Right kidney (tissue), 9 donors: ENCODE measurements at places on chromosomes 5 and 9.

- DNase-seq = no peak
Observed at GRCh38 chr5:162484095-162484494, 416.5 kb downstream of the GABRG2 start.

DNA sequence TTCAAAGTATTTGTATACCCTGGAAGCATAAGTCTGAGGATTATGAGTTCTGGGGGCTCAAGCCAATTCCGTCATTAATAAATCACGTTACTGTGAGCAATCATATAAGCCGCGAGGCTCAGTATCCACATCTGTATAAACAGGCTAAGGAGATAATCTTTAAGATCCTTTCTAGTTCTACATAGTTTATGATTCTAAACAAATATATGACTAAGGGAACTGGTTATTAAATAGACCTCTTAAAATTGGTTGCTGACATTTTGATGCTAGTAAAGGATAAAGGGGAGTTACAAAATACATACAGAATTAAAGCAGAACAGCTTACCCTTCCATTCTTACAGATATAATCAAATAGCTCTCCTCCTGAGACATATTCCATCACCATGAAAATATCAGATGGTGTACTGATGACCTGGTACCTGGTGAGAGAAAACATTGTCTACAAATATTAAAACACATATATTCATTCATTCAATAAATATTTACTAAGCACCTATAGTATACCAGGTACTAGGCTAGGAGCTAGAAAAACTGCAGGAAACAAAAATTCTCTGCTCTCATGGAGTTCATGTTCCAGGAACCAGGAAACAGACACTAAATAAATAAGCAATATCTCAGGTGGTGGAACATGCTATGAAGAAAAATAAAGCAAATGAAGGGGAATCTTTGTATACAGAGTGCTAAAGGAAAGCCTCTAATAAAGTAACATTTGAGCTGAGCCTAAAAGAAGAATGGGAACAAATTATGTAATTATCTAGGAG lies 19.5 kb upstream of the TTC33 start:
- no peak for DNase-seq

- DNase-seq = no peak
Observed at GRCh38 chr5:180860273-180860886, 696 bp downstream of the ZFP62 start.

DNA sequence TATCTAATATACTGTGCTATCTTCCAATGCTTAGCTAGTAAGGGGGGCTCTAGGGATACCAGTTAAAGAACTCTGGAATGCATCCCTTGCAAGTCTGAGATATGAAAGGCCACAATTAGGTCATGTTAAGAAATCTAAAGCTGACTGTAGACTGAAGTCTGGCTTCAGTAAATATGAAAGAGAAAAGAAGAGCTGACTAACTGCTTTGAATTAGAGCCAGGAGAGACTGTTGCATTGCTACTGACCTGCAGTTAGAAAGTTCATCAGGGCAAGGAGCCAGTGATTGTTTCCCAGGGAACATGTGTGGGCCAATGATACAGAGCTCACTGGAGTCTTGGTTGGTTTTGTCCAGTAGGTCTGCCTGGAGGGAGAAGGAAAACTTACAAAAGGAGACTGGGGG lies 472.1 kb upstream of the TNC start:
- DNase-seq = no peak

DNA sequence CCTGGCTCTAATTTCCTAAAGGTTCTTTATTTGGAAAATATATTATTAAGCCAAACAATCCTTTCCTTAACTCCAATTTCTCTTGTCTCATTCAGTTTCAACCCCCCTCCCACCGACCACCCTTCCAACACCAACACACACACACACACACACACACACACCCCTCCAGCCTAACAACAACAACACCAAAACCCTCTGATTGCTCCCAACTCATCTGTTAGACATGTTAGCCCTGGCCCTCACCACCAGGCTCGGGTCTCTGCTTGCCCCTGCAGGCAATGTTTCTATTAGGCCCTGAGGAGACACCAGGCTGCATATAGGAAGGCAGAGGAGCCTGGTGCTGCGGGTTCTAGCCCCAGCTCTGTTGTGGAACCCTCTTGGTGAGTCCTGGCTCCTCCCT lies 18.4 kb upstream of the TRAF1 start:
- no peak for DNase-seq

DNA sequence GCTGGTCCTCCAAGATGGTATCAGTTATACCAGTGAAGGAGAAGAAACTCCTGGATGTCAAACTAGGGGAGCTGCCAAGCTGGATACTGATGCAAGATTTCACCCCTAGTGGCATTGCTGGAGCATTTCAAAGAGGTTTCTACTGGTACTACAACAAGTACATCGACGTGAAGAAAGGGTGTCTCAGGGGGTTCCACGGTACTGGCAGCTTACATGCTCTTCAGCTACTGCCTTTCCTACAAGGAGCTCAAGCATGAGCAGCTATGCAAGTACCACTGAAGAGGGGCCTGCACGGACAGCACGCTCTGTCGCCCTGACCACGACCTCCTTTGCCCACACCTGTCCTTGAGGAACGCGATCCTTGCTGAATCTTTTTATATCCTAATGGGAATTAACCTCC lies 19.5 kb downstream of the ACTL7B start:
- no peak for DNase-seq

- DNase-seq = no peak
Observed at GRCh38 chr9:83043597-83043996, 19.3 kb downstream of the RASEF start.

- DNase-seq = no peak
Observed at GRCh38 chr9:9061627-9062026, 1262.0 kb upstream of the DMAC1 start.

DNA sequence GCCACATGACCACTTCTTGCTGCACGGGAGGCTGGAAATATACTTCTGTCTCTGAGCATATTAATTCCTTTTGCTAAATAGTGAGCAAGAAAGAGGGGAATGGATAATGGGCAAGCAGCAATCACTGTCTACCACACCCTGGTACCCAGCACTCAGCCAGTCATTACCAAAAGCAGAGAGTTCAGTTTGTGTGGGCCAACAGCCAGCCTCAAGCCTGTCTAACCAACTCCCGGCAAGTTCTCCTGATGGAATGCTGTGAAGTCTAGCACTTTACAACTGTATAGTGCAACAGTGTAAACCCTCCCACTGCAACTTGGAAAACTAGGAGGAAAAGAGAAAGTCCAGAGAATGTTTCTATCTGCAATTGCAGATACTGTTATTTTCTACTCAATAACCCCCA lies 47.8 kb downstream of the PLK2 start:
- DNase-seq = no peak

GRCh38 chr5:16392718-16393117 lies 72.9 kb downstream of the ZNF622 start:
- no peak for DNase-seq

GRCh38 chr5:65808818-65809217 lies 86.8 kb downstream of the NLN start:
- DNase-seq = no peak

GRCh38 chr5:154273963-154274827 lies 83.7 kb downstream of the GALNT10 start:
- no peak for DNase-seq

- DNase-seq = no peak
Observed at GRCh38 chr5:143341807-143342570, 61.5 kb downstream of the NR3C1 start.

DNA sequence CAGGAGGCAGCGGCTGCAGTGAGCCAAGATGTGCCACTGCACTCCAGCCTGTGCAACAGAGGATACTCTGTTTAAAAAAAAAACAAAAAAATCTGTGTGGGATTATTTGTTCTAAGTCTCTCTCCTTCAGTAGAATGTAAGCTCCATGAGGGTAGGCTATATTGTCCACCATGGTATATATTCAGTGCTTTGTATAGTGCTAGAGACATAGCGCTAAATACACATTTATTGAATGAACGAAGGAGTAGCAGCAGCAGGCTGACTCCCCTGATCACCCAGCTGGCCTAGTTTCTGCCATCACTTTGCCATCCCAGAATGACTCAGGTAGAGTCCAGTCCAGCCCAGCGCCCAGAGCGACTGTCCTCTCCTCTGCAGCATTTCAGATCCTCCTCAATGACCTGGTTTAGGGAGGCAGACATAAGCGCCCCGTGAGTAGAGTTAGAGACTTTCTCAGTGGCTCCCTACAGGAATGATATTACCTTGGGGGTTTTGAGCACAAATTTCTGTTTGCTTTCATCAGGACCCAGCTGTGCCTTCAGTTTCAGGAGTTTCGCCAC lies 716 bp downstream of the HARS1 start:
- no peak for DNase-seq

- DNase-seq = peak; percentile 5
Observed at GRCh38 chr9:136023410-136024225, 62.4 kb upstream of the UBAC1 start.

DNA sequence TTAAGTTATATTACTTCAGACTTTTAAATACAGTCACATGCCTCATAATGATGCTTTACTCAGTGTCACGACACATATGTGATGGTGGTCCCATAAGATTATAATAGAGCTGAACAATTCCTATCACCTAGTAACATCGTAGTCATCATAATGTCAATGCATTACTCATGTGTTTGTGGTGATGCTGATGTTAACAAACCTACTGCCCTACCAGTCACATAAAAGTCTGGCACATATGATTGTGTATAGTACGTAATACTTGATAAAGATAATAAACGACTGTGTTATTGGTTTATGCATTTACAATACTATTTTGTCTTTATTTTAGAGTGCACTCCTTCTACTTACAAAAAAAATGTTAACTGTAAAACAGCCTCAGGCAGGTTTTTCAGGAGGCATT lies 103.7 kb downstream of the PAM start:
- DNase-seq = no peak
